ACHN (cell line): ENCODE measurements at places on chromosomes 16 and 17.

DNA sequence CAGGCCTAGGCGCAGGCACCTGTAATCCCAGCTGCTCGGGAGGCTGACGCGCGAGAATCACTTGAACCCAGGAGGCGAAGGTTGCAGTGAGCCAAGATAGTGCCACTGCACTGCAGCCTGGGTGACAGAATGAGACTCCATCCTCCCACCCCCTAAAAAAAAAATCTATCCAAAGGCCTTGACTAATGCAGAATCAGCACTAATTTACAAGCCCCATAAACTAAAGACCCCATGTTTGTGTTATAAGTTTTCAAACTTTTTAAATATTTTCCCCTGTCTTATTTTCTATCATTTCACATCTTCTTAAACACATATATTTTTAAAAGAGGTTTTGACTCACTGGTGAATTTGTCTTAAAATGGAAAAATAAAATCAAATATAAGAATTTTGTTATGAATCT, 713.1 kb downstream of the WWOX start:
- no peak for DNase-seq

DNA sequence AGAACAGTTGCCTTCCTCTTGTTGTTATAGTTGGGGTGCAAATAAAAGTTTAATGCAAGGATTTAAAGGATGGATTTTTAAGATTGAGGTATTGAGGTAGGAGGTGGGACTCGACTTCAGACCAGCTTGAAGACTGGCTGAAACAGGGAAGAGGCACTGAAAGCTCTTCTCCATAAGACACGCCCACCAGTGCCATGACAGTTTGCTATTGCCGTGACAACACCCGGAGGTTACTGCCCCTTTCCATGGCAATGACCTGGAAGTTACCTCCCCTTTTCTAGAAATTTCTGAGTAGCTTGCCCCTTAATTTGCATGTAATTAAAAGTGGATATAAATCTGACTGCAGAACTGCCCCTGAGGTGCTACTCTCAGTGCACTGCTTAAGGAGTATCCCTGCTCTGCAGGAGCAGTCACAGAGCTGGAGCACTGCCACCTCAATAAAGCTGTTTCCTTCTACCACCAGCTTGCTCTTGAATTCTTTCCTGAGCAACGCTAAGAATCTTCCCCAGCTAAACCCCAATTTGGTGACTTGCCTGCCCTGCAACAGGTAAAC, 122.6 kb downstream of the SHISA6 start:
- DNase-seq = no peak

- DNase-seq = no peak
Observed at GRCh38 chr16:1028524-1029258, 43.9 kb upstream of the SSTR5 start.

DNA sequence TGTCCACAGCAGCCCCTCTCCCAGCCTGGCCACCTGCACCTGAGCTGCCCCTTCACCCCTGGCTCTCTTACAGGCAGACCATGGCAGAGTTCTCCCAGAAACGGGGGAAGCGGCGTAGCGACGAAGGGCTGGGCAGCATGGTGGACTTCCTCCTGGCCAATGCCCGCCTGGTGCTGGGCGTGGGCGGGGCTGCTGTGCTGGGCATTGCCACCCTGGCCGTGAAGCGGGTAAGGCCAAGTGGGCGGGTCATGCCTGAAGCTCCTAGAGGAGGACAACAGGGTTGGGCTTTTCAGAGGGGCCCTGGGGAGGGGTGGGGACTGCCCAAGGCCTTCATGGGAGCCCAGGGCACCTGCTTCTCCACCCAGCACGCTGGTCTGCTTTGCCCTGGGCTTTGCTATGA, 2.2 kb downstream of the MIEF2 start:
- DNase-seq = no peak

GRCh38 chr17:6386041-6386630, 48.8 kb downstream of the AIPL1 start:
- DNase-seq = no peak

GRCh38 chr16:12719972-12720371, 83.7 kb downstream of the CPPED1 start:
- no peak for DNase-seq

- no peak for DNase-seq
Observed at GRCh38 chr16:90037276-90037675, 18.0 kb upstream of the DBNDD1 start.

GRCh38 chr16:14069818-14070217, 1.3 kb upstream of the MRTFB start:
- no peak for DNase-seq

DNA sequence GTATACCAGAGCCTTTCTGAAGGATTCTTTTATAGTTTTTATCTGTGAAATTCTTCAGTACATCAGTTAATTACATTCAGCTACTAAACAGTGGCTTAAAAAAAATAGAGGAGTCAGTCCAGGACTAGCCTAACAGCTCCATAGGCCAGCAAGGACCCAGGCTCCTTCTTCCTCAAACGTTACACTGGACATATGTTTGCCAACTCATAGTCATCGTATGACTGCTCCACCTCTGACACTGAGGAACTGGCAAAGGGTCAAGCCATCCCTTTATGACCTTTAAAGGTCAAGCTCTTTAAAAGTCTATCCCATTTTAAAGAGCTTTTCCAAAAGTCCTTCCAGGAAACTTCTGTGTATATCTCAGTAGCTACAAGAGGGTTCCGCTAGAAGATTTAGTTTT, 36.6 kb downstream of the PHLPP2 start:
- DNase-seq = no peak

- no peak for DNase-seq
Observed at GRCh38 chr17:19724501-19725420, 8.4 kb upstream of the SLC47A2 start.

DNA sequence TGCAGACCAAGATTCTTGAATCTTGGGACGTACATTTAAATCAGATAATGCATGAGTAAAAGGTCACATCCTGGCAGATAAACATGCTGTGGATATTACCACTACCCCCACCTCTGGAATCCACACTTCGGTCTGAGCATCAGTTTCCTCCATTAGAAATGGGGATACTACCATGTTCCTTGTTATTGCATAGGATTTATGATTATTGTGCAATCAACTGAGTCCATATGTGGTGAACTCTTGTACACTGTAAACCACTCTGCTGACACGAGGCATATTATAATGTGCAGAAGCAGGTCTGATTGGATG, 108.7 kb downstream of the VAT1L start:
- DNase-seq = no peak

GRCh38 chr17:12730931-12731521, 58.3 kb upstream of the ARHGAP44 start:
- no peak for DNase-seq

GRCh38 chr17:3022197-3022596, 41.2 kb downstream of the OR1D5 start:
- no peak for DNase-seq

- no peak for DNase-seq
Observed at GRCh38 chr16:178668-179015, 1.6 kb upstream of the HBQ1 start.

DNA sequence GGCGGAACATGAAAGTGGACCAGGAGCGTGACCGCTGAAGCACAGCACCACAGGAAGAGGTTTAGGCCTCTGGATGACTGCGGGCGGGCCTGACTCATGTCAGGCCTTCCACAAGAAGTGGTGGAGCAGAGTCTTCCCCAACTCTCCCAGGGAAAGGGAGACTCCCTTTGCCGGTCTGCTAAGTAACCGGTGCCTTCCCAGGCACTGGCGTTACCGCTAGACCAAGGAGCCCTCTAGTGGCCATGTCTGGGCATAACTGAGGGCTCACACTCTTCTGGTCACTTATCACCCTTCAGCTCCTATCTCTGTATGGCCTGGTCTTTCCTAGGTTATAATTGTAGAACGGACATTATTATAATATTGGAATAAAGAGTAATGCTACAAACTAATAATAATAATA, 1931.9 kb downstream of the TP53TG3F start:
- DNase-seq = peak; percentile 69

GRCh38 chr17:15490634-15491261, 23.3 kb upstream of the CDRT4 start:
- DNase-seq = no peak

DNA sequence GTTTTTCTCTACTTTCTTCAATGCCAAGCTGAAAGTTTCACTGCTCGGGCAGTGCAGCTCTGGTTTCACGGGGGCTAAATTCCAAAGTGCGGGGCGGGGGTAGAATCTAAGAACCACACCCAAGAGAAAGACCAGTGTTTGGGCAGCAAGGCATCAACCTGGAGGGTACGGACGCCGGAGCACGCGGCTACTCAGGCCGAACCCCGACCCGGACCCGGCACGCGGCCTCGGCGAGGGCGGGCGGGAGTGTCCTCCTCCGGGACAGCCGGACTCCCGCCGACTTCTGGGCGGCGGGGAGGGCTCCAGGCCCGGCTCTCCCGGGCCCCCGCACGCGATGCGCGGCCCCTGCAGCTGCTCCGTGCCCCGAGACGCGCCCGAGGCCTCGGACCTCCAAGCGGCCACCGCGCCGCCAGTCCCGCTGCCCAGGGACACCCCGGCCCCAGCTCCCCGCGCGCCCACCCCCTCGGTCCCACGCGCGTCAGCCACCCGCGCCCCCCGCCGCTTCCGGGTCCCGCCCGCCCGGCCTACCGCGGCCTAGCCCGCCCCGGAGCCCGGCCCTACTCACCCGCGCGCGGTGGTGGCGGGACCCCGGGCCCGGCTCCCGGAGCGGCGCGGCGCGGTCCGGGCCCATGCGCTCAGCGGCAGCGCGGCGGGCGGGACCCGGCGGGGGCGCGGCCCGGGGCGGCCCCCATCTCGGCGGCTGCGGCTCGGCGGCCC, 561 bp downstream of the AXIN1 start:
- peak; percentile 33 for DNase-seq

DNA sequence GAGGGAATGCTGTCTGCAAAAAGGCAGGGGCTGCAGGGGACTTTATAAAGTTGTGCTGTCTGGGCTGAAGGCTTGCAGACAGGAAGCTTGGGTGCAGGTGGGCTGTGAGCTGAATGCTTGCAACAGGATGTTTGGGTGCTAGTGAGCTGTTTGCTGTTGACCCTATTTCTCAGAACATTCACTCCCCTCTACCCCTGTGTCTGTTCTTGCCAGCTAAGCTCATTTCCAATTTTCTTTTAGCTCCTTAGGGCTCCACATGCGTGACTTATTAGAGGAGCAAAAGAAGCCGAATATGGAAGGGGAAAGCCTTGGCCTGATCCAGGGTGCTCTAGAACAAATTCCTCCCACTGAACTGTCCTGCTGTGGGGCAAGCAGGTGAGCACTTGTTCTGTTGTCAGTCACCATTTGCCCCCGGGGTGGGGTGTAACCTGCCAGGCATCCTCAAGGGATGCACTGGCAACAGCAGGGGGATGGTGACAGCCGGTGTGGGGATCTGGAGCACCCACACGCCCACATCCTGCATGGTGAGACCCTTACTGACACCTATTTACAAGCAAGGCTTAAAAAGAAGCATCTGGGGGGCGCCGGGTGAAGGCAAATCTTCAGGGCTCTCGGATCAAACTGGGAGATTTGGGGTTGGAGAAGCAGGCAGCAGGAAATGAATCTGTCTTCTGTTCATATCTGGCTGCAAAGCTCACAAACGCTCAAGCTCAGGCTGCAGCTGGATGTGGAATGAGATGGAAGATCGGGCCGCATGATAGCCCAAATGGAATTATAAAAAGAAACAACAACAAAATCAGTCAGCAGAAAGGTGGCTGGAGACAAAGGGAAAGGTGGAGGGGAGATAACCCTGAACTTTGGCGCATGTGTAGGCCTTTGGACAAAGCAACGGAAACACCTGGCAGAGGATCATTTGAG, 21.1 kb upstream of the NUP93 start:
- DNase-seq = no peak

GRCh38 chr16:84829168-84829965, 9.6 kb downstream of the CRISPLD2 start:
- peak; percentile 98 for DNase-seq
